ENCODE measurements at places on chromosomes 11 and 22.

- peaks cover 23% of the 10 kb centered on the region for H3K4me1 ChIP-seq
- H3K36me3 ChIP-seq, result no peaks in the 10 kb centered on the region
- H3K27me3 ChIP-seq, result no peaks in the 10 kb centered on the region
- H3K27ac ChIP-seq, result no peak overlapping the region
- peak overlapping the region; percentile 27 for H3K4me3 ChIP-seq
These were observed 40.4 kb upstream of the AMPD3 start for GRCh38 chr11:10414659-10415058.

DNA sequence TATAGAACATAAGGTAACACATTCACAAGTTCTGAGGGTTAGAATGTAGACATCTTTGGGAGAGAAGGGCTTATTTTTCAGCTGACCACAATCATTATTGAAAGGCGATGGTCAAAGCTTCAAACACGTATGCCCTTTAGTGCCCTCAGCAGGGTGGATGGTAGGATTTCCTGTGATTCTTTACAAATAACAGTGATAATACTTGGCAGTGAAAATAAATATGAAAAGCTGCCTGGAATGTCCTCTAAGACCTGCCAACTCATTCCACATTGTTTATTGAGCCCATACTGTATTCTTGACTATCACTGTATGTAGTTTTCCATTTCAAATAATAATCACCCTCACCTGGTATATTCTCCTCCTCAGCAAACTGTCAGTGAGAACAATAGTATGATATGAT, 13.7 kb upstream of the MPEG1 start:
- DNase-seq, result no peak
- H3K4me1 ChIP-seq, result no peaks in the 10 kb centered on the region
- H3K27me3 ChIP-seq, result peaks cover 21% of the 10 kb centered on the region
- no peaks in the 10 kb centered on the region for H3K36me3 ChIP-seq
- no peak overlapping the region for H3K4me3 ChIP-seq
- no peak overlapping the region for H3K27ac ChIP-seq

GRCh38 chr11:111604392-111605009, 2.3 kb downstream of the SIK2 start:
- DNase-seq, result no peak
- no peak overlapping the region for H3K27ac ChIP-seq
- peaks cover 26% of the 10 kb centered on the region for H3K4me1 ChIP-seq
- H3K36me3 ChIP-seq, result peaks cover 22% of the 10 kb centered on the region

DNA sequence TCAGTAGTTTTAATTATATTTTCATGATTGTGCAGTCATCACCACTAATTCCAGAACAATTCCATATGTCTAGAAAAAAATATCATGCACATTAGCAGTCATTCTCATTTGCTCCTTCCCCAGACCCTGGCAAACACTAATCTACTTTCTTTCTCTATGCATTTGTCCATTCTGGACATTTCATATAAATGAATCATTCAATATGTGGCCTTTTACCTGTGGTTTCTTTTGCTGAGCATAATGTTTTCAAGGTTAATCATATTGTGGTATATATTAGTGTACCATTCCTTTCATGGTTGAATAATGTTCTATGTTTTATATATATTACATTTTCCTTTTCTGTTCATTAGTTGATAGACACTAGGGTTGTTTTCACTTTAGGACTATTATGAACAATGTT, 811.1 kb upstream of the RAG2 start:
- H3K27ac ChIP-seq, result no peak overlapping the region
- no peak overlapping the region for H3K4me3 ChIP-seq
- no peaks in the 10 kb centered on the region for H3K36me3 ChIP-seq
- H3K4me1 ChIP-seq, result no peaks in the 10 kb centered on the region

DNA sequence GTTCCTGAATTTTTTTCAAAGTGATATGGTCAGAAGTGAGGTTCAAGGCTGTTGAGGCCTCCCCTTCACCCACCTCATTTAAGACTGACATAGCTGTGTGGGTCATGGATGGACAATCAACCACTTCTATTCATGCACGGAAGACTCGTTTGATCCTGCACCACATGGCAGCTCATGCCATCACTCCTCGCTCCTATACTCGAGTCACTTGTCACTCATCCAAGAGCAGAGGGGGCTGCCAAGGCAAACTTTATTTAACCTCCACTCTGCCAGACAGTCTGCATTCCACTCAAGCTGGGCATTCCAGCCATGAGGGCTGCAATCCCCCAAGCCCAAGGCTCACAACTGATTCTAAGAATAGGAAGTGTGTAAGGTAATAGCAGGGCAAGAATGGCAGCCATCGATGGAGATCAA, 34.1 kb downstream of the SNX19 start:
- H3K4me1 ChIP-seq, result no peaks in the 10 kb centered on the region
- H3K4me3 ChIP-seq, result no peak overlapping the region
- H3K27ac ChIP-seq, result no peak overlapping the region
- no peaks in the 10 kb centered on the region for H3K27me3 ChIP-seq
- H3K36me3 ChIP-seq, result peaks cover 45% of the 10 kb centered on the region

GRCh38 chr22:46462726-46463371, 74.6 kb downstream of the CELSR1 start:
- H3K4me1 ChIP-seq, result peaks cover 6% of the 10 kb centered on the region
- H3K4me3 ChIP-seq, result no peak overlapping the region
- no peaks in the 10 kb centered on the region for H3K36me3 ChIP-seq
- H3K27me3 ChIP-seq, result peaks cover 25% of the 10 kb centered on the region
- no peak overlapping the region for H3K27ac ChIP-seq

GRCh38 chr11:100778166-100778785, 91.2 kb downstream of the ARHGAP42 start:
- H3K27me3 ChIP-seq, result no peaks in the 10 kb centered on the region
- no peak overlapping the region for H3K4me3 ChIP-seq
- H3K27ac ChIP-seq, result no peak overlapping the region
- DNase-seq, result no peak

- H3K27ac ChIP-seq, result no peak overlapping the region
- no peak for DNase-seq
- H3K36me3 ChIP-seq, result peaks cover 32% of the 10 kb centered on the region
- H3K27me3 ChIP-seq, result no peaks in the 10 kb centered on the region
- H3K4me1 ChIP-seq, result peaks cover 49% of the 10 kb centered on the region
- no peak overlapping the region for H3K4me3 ChIP-seq
These were observed 682 bp downstream of the ATM start for GRCh38 chr11:108223348-108224149.

DNA sequence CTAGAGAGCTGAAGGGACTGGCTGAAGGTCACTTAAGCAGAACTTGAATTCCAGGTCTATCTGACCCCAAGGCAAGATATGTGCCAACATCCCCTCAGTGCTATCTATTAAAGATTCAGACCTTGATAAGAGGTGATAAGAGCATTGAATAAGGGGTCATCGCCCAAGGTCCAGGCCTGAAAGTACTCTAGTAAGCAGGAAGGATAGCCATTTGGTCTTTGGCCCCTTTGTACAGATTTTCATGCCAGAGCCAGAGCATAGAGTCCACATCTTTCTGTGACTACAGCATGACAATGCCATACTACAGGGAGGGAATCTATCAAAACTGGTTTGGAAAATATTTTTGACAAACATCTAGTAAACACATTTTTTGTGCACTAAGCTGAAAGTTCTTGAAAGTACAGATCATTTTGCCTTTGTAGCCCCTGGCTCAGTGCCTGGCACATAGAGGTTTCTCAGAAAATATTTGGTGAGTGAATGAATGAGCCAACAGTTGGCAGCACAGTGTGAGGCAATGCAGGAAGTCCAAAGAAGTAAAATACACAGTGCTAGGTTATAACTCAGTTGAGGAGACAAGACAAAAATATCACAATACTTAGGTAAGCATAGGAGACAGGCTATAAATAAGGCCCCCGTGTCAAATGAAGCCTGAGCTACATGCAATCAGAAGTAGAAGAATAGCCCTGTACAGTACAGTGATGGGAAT, 15.1 kb upstream of the RRAS2 start:
- H3K27me3 ChIP-seq, result peaks cover 12% of the 10 kb centered on the region
- H3K27ac ChIP-seq, result no peak overlapping the region
- DNase-seq, result no peak
- no peaks in the 10 kb centered on the region for H3K36me3 ChIP-seq

GRCh38 chr11:65625628-65626342, 10.2 kb downstream of the PCNX3 start:
- peak; percentile 49 for DNase-seq
- H3K4me1 ChIP-seq, result peaks cover 19% of the 10 kb centered on the region
- peak overlapping the region; percentile 16 for H3K4me3 ChIP-seq
- H3K27ac ChIP-seq, result no peak overlapping the region
- no peaks in the 10 kb centered on the region for H3K27me3 ChIP-seq

DNA sequence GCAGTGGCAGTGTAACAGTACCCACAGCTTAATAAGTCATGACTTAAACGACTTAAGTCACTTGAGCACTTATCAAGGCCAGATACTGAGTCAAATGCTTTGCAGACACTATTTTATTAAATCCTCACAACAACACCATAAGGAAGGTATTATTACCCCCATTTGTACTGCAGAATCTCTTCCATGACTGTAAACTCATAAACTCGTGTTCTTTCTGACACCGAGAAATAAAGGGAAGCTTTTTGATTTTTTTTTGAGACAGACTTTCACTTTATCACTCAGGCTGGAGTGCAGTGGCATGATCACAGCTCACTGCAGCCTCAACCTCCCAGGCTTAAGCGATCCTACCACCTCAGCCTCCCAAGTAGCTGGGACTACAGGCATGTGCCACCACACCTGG, 103.8 kb downstream of the ABTB2 start:
- H3K27ac ChIP-seq, result no peak overlapping the region
- no peak for DNase-seq
- H3K36me3 ChIP-seq, result no peaks in the 10 kb centered on the region
- peaks cover 35% of the 10 kb centered on the region for H3K4me1 ChIP-seq

GRCh38 chr11:66123902-66124301, 53.8 kb downstream of the PACS1 start:
- peaks cover 77% of the 10 kb centered on the region for H3K4me1 ChIP-seq
- no peak overlapping the region for H3K4me3 ChIP-seq
- no peak for DNase-seq
- H3K36me3 ChIP-seq, result peaks cover 3% of the 10 kb centered on the region
- H3K27ac ChIP-seq, result no peak overlapping the region

DNA sequence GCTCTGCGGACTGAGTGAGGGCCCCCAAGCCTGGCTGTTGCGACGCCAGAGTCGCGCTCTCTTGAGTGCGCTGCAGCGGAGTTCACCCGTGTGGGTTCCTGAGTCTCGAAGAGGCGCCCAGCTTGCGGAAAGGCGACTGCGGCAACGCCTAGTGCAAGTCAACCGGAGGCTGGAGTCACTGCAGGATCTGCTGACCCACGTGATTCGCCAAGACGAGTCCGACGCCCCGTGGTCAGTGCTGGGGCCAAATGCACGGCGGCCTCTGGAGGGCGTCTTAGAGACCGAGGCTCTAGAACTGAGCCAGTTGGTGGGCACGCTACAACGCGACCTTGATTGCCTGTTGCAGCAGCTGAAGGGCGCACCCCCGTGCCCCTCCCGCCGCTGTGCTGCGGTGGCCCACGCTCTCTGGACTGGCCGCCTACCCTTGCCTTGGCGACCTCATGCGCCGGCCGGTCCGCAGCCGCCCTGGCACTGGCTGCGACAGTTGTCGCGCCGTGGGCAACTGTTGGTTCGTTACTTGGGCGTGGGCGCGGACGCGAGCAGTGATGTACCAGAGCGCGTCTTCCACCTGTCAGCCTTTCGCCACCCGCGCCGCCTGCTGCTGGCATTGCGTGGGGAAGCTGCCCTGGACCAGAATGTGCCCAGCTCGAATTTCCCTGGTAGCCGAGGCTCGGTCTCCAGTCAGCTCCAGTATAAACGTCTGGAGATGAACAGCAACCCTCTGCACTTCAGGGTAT, 32.6 kb downstream of the RRP8 start:
- H3K4me1 ChIP-seq, result peaks cover 5% of the 10 kb centered on the region
- no peak for DNase-seq
- peaks cover 9% of the 10 kb centered on the region for H3K36me3 ChIP-seq
- H3K27me3 ChIP-seq, result no peaks in the 10 kb centered on the region
- no peak overlapping the region for H3K27ac ChIP-seq

GRCh38 chr11:128045094-128045725, 542.1 kb downstream of the ETS1 start:
- DNase-seq, result no peak
- H3K4me3 ChIP-seq, result peak overlapping the region; percentile 51
- peak overlapping the region; percentile 78 for H3K27ac ChIP-seq
- H3K36me3 ChIP-seq, result peaks cover 4% of the 10 kb centered on the region

DNA sequence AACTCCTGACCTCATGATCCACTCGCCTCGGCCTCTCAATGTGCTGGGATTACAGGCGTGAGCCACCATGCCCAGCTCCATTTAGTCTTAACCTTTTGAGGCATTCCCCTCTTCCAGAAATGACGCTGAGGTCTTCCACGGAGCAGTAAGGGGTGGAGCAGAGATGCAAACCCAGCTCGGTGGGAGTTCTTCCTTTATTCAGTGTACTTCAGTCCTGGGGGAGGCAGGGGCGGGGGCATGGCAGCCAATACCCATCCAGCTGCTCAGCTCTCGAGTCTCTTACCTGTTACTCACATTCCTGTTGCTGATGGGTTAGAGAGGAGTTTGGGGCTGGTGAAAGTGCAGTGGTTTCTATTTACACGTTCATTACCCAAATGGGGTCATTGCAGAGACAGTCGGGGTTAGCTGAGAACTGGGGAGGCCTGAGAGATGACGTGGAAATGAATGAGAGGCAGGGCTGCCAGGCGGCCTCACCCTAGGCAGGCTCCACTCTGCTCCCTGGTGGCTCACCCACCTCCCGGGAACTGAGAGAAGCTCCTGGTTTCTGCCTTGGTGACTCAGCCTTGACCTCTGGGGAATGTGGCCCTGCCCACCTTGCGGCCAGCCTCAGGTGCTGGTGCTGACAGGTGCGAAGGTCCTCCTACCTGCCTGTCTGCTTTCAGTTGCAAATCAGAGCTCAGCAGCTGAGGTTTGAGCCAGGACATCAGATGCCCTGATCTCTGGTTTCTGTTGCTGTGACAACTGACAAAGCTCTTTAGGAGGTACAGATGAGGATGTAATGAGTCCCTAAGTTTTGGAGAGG, 13.4 kb upstream of the ST14 start:
- no peaks in the 10 kb centered on the region for H3K27me3 ChIP-seq
- H3K4me3 ChIP-seq, result no peak overlapping the region
- no peak for DNase-seq
- H3K36me3 ChIP-seq, result peaks cover 6% of the 10 kb centered on the region
- H3K4me1 ChIP-seq, result peaks cover 7% of the 10 kb centered on the region

DNA sequence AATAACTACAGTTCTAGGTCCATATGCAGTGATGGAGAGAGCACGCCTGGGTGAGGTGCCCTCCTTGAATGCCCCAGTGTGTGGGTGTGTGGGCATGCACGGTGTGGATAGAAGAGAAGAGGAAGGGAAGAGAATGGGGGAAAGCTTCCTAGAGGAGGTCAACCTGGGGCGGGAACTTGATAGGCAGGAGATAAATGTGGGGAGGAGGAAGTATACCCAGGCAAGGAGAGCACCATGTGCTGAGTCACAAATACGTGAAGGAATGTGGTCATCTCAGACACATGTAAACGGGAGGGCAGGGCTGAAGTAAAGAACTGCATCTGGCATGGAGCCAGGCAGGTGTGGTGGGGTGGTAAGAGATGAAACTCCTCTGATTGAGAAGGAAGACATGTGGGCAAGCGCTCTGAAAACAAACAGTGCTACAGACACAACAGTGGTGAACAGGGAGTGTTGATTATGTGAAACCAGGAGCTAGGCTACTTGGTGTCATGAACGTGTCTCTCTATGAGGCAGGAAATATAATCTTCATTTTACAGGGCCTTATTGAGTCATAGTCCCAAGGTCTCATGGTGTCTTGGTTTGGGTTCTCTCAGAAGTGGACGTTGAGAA, 61.5 kb upstream of the EED start:
- H3K4me3 ChIP-seq, result no peak overlapping the region
- no peaks in the 10 kb centered on the region for H3K36me3 ChIP-seq
- no peak overlapping the region for H3K27ac ChIP-seq
- H3K27me3 ChIP-seq, result no peaks in the 10 kb centered on the region

- no peak overlapping the region for H3K4me3 ChIP-seq
- H3K27ac ChIP-seq, result no peak overlapping the region
- H3K36me3 ChIP-seq, result peaks cover 4% of the 10 kb centered on the region
- H3K27me3 ChIP-seq, result no peaks in the 10 kb centered on the region
These were observed 16.0 kb downstream of the TXN2 start for GRCh38 chr22:36465232-36466021.
